ENCODE measurements at places on chromosomes 16 and 17. TPM values are rescaled to one million over a fixed set of nuclear protein-coding genes. Genes with fewer than 3 reads are reported as not detected.

The TP53TG3F gene
- total RNA-seq: not detected

The CES5A gene
- total RNA-seq: 0.16 TPM

The IRX5 gene
- total RNA-seq: 0.16 TPM

The IRF8 gene
- total RNA-seq: 9.8 TPM

The SLFN12L gene
- not detected for total RNA-seq

The CACNG5 gene
- total RNA-seq: 0.31 TPM

The GRAP gene
- 3.6 TPM for total RNA-seq

The SLC5A11 gene
- not detected for total RNA-seq

The CCDC40 gene
- total RNA-seq: 5.0 TPM

The XAF1 gene
- 2.5 TPM for total RNA-seq

The KRT33A gene
- not detected for total RNA-seq

The CCL3 gene
- 7.2 TPM for total RNA-seq

The SBK1 gene
- 19.5 TPM for total RNA-seq

The ZFHX3 gene
- 2.3 TPM for total RNA-seq

The HOXB5 gene
- total RNA-seq: not detected

The PCGF2 gene
- total RNA-seq: 4.8 TPM

The SPNS3 gene
- total RNA-seq: 0.47 TPM

The CD300LG gene
- total RNA-seq: not detected

The CLDN7 gene
- 0.16 TPM for total RNA-seq

The KRT23 gene
- 0.16 TPM for total RNA-seq

The GRN gene
- total RNA-seq: 32.3 TPM

The C17orf50 gene
- total RNA-seq: not detected

The MKS1 gene
- total RNA-seq: 16.1 TPM

The KRT25 gene
- total RNA-seq: not detected

The HOXB3 gene
- total RNA-seq: not detected

The HOXB9 gene
- total RNA-seq: not detected

The LIMD2 gene
- 15.0 TPM for total RNA-seq

The ITGA2B gene
- 0.78 TPM for total RNA-seq

The ELMO3 gene
- 0.16 TPM for total RNA-seq

The FNDC8 gene
- total RNA-seq: not detected

The KRTAP2-1 gene
- not detected for total RNA-seq

The PRAC2 gene
- total RNA-seq: not detected

The HOXB6 gene
- total RNA-seq: not detected

The B9D1 gene
- total RNA-seq: 13.6 TPM

The CNGB1 gene
- not detected for total RNA-seq

The CCL14 gene
- not detected for total RNA-seq

The TUBD1 gene
- total RNA-seq: 9.8 TPM

The GPR179 gene
- total RNA-seq: 0.31 TPM

The CD7 gene
- not detected for total RNA-seq

The CCDC200 gene
- not detected for total RNA-seq

The UTS2R gene
- not detected for total RNA-seq

The FMNL1 gene
- 1.9 TPM for total RNA-seq

The SEC14L5 gene
- 0.47 TPM for total RNA-seq

The MT1A gene
- total RNA-seq: not detected

The TBC1D3 gene
- not detected for total RNA-seq

The DDX42 gene
- 73.5 TPM for total RNA-seq

The PRR29 gene
- 0.78 TPM for total RNA-seq

The NDRG4 gene
- 217 TPM for total RNA-seq

Data from occipital lobe (tissue), 3 donors.